ENCODE measurements at places on chromosomes 16 and 17.
A peak's percentile ranks its signal among the peaks of the same experiment; 100 is the strongest.

- no peak for DNase-seq
Observed at GRCh38 chr16:9102379-9102778, 10.9 kb downstream of the HAPSTR1 start.

DNA sequence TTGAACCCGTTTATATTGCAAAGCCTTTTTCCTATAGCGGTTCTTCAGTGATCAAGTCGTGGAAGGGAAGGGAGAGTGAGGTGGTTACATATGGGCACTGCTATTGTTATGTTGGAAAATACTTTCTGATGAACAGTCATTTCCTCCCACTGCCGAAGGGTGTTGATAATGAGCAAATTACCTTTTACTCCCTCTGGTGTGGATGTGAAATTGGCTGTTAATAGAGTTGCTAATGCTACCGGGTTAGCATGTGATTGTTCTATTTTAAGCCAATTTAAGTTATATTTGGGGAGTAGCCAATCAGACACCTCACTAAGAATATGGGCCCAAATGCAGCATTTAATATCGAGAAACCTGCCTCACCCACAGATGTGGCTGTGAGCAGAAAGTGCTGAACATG is 15.6 kb upstream of the PMFBP1 start:
- DNase-seq, result no peak

- DNase-seq, result no peak
Observed at GRCh38 chr16:81838794-81839193, 59.7 kb downstream of the PLCG2 start.

DNA sequence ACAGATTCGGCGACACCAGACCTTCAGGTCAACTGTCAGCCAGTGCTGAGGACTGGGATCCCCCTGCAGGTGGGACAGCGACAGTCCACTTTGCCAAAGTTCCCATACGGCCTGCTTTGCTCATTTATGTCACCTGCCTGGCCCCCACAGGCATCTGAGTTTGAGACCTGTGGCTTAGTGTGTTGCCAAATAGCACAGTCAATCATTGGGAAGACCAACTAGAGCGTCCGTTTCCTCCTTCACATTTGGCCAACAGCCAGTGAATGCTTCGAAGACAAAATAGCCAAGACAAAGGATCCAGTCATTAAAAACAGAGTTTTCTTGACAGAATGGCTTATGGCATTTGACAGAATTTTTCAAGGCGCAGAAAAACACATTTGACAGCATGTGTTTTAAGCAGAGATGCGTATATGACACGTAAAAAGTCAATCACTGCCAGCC is 113.8 kb downstream of the ABCC12 start:
- DNase-seq, result peak; percentile 62

DNA sequence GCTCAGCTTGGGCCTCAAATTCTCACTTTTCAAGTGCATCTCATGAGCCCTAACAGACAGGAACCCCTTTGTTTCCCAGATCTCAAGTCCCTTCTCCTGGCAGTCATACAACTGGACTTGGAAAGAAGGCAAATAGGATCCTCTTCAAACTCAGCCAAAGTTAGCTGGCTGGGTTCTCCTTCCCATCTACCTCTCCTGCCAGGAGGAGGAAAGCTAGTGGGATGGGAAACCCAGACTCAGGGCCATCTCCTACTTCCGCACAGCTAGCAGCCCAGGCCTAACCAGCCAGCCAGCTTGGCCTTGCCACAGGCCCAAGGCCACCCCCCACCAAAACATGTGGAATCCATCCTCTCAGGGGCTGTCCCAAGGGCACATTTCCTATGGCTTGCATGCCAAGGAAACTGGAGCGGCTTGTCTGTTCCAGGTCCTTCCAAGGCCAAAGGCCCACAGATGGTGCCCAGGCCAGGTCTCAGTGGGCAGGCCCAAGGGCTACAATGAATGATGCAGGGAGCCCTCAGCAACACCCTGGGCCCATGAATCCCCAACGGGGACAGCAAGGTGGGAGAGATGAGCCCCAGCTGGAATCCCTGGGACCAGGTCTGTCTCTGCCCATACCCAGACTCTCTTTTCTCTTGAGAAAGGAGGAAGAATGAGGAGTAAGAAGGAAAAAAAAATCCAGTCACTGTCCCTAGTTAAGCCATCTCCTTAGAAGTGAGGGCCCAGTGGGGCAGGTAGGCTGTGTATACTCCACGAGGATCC is 1.7 kb downstream of the SMARCD2 start:
- no peak for DNase-seq

DNA sequence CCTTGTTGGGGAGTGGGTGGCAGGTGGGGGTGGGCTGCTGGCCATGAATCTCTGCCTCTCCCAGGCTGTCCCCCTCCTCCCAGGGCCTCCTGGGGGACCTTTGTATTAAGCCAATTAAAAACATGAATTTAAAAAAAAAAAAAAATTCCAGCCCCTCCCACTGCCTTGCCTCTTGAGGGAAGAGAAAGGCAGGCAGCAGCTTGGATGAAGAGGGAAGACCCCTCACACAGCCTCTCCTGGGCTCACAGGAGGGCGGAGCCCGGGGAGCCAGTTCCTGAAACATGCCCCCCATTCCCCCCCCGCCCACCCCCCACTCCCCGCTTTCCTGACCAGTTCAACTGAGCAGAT is 1.8 kb upstream of the TCAP start:
- peak; percentile 40 for DNase-seq

All from WTC11 (cell line).